Activated CD4-positive, alpha-beta memory T cell treated with anti-CD3 and anti-CD28 coated beads, Interleukin-2, amount 10 ng/mL, durations not matched to agents 7 days and 5 days (primary cell): ENCODE measurements at places on chromosomes 3 and 15.

GRCh38 chr15:37574985-37575384, 359.5 kb upstream of the TMCO5A start:
- no peaks in the 10 kb centered on the region for H3K27me3 ChIP-seq

GRCh38 chr15:96692826-96693225, 362.3 kb downstream of the NR2F2 start:
- no peaks in the 10 kb centered on the region for H3K4me1 ChIP-seq
- H3K36me3 ChIP-seq, result no peaks in the 10 kb centered on the region
- H3K27ac ChIP-seq, result no peak overlapping the region

GRCh38 chr3:67649681-67650080, 4.7 kb downstream of the SUCLG2 start:
- no peak overlapping the region for H3K27ac ChIP-seq
- no peaks in the 10 kb centered on the region for H3K27me3 ChIP-seq
- no peak for DNase-seq
- H3K4me1 ChIP-seq, result peaks cover 41% of the 10 kb centered on the region

DNA sequence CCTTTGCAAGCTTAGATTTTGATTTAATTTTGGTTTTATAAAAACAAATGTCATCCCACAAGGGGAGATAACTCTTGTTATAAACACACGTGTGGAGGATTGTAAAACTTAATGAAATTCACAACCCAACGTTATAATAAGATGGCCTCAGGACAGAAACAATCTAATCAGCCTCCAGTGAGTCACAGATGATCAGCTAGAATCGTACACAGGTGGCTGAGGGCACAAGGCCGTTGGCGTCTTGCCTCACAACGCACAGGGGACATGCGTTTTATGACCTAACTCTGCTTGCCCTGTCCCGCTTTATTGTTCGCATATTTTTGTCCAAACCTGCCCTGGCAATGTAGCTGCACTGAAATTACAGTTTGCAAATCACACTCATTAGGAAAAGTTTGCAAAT, 121.9 kb upstream of the PDZRN3 start:
- H3K27ac ChIP-seq, result no peak overlapping the region
- H3K4me1 ChIP-seq, result no peaks in the 10 kb centered on the region
- no peaks in the 10 kb centered on the region for H3K27me3 ChIP-seq
- H3K36me3 ChIP-seq, result no peaks in the 10 kb centered on the region
